Ammon's horn (tissue), 1 donor: ENCODE measurements at places on chromosomes 7 and 10.

DNA sequence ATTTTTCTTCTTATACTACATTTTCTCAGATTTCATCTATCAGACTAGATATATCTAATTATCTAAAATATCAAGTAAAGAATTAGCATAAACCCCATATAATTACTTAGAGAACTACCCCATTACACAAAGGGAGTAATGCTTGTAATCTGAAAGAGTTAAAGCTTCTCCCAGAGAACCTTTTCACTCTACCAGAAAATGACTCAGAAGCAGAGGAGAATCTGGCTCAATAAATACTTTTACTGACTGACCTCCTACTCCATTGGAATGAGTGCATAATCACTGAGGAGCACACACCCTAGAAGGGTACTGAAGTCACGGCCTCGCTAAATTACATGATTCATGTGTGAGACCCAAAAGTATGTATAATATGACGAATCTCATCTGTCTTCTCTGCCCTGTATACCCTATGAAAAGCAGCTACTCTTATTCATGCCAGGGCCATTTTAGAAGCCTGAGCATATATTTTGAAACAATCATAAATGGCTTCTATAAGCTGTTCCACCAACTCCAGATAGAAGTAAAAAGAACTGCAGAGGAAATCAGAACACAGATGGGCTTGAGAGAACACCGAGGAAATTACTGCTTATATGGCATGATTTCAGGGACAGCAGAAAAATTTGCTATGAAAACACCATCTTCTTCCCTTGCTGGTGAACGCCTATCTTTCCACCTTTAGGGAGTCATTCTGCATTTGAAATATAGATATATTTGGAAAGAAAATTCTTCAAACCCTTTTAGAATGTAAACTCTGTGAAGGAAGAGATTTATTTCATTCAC is 32.7 kb downstream of the DNMBP start:
- peak; percentile 14 for DNase-seq

DNA sequence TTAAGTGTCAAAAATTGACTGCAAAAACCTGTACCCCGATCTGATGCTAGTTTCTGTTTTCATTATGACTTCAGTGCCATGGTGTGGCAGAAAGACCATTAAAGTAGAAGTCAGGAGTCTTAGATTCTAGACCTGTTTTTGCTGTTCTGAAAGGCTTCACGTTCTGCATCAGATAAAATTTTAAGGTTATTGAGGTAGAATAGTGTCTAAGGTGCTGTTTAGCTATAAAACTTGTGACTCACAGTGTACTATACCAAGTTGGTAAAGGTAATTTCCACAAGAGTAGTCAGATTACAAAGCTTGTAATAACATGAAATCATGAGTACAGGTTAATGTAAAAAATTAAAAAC is 38.6 kb downstream of the ZNRF2 start:
- DNase-seq, result no peak

DNA sequence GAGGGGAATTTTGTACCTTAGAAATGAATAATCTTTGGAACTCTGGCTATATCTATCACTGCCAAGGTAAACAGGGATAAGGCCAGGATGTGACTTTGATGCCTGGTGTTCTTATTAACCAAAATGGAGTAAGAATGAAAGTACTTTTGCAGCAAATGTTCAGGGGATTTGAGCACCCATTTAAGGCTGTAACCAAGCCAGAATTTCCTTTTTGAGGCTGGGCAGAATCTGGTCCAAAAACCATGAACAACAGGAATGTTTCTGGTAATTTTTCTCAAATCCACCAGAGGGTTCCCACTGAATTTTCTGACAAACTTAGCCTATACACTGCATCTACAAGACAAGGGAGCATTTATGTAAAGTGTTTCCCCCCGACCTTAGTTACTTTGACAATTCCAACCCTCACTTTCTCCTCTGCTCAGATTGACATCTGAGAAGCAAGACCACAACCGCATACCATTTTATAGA is 120.6 kb downstream of the BAMBI start:
- no peak for DNase-seq

- DNase-seq, result no peak
Measured at GRCh38 chr7:78620920-78621319, 822.3 kb downstream of the PHTF2 start.

GRCh38 chr10:78771260-78771659 is 297.5 kb upstream of the ZMIZ1 start:
- DNase-seq, result no peak

- peak; percentile 31 for DNase-seq
Measured at GRCh38 chr7:41002741-41003610, 699.9 kb downstream of the INHBA start.

DNA sequence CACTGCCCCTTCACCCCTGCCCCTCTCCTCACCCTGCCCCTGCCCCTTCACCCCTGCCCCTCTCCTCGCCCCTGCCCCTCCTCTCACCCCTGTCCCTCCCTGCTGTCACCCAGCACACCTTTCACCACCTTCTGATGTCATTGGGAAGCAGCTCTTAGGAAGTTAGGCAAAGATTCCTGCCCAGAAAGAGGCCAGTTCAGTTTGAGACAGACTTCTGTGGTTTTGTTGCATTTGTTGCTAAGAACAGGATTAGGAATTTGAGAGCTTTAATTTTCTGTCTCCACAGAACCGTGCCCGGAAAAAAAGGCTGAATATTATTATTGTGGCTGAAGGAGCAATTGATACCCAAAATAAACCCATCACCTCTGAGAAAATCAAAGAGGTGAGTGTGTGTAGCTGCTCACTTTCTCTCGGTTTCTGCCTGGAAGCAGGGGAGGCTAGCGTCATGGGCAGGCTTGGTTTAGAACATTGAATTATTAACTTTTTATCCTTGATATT is 39.6 kb downstream of the PFKP start:
- DNase-seq, result no peak

- DNase-seq, result no peak
Measured at GRCh38 chr7:33792547-33793105, 112.7 kb upstream of the BMPER start.

- DNase-seq, result no peak
Measured at GRCh38 chr7:151600331-151600730, 80.6 kb upstream of the RHEB start.

DNA sequence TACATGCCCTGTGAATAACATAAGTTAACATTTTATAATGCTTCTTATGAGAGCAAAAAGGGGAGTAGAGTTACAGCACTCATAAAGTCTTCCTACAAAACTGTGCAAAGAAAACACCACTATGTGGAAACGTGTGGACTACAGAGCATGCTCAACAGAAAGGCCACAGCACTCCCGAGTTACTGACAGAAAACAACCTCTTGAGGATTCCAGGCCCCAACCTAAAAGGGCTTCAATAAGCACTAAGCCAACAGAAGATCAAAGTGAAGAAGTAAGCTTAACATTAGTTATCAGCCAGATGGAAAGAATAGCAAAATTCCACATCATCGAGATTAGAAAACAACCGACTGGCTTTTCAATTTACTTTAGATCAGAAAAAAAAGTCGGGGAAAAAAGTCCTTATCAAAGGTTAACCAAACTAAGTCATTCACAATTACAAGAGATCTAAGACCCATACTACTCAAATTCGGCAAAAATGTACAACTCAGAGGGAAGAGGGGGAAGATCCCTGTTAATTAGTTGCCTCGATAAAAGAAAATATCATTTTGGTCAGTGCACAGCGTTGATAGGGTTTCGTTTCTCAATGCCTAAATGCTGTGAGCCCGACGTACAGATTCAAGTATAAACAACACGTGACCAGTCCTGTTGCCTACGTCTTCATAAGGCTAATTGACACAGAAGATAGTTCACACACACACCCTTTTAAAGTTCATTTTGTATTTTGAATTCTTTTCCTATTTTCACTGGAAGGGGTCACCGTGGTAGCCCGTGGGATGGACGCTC is 1.4 kb downstream of the KBTBD2 start:
- DNase-seq, result peak; percentile 61

GRCh38 chr10:48941427-48942075 is 1.9 kb upstream of the LRRC18 start:
- DNase-seq, result no peak

GRCh38 chr10:87546971-87547413 is 42.3 kb downstream of the MINPP1 start:
- no peak for DNase-seq

- no peak for DNase-seq
Measured at GRCh38 chr10:12938271-12938670, 63.2 kb downstream of the CCDC3 start.

GRCh38 chr7:116526897-116527296 is 2.1 kb downstream of the CAV1 start:
- no peak for DNase-seq

GRCh38 chr10:27701938-27702537 is 43.6 kb downstream of the MKX start:
- no peak for DNase-seq

DNA sequence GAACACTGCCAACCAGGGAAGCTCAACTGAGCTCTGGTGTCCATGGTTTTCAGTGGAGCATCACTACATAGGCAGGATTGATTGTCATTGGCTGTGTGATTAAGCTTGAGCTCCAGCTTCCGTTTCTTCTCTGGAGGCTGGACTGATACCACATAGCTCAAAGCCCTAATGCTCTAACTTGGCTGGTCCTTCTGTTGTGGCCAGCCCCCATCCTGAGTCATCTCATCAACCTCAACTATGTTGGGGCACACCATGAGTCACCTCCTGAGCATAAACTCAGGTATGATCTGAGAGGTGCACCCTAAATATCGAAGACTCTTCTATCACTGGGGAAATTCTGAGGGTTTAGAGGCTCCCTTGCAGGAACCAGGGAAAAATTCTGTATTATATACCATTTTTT is 114.5 kb upstream of the INHBA start:
- DNase-seq, result no peak

DNA sequence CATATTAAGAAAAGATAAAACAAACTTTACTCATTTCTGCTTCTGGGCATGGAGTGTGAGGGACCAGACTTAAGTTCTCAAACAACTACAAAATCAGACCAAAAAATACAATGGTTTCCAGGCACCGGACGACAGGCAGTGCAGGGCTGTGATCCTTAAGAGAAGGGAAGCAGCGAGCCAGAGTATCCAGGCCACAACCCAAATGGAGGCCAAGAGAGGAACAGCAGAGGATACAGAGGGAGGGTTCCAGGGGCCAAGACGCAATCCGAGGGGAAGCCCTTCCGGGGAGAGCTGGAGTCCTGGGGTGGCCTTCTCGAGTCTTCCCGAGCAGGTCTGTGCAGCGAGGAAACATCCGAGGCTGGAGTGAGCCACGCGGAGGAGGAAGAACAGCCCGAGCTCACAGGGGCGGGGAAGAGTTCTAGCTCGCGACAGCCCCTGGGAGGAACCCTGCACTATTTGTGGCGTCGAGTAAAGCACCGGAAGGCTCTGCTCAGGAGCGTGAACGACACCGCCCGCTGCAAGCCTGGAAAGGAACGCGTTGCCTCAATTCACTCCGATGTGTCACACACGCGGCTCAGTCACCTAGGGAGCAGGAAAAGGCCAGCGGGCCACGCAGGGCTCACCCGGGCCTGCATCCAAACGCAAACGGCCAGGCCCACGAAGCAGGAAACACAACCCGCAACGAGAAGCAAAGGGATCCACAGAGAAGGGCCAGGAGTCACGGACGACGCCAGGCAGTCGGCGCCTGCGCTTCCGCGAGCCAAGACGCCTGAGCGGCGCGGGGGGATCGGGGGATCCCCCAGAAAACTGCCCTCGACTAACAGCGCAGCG is 933 bp upstream of the RNF32 start:
- no peak for DNase-seq

DNA sequence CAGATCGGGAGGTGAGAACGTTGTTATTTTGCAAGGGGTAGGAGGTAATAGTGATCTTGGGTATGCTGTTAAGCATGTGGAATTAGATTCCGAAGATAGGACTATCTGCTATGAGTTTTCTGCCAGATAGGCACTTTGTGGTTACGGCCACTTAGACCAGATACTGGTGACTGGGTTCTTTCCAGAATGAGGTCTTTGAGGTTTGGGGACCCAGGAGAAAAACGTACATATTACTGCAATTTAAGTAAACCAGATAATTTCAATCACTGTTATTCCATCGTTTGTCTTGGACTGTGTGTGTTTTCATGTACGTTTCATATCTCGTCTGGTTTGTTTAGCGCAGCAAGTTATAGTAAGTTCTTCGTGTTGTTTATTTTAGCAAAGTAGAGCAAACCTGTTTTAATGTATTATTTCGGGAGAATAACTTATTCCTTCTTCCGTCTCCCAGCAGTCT is 312 bp downstream of the ARL4A start:
- no peak for DNase-seq

GRCh38 chr10:6089334-6090219 is 743 bp downstream of the RBM17 start:
- no peak for DNase-seq

DNA sequence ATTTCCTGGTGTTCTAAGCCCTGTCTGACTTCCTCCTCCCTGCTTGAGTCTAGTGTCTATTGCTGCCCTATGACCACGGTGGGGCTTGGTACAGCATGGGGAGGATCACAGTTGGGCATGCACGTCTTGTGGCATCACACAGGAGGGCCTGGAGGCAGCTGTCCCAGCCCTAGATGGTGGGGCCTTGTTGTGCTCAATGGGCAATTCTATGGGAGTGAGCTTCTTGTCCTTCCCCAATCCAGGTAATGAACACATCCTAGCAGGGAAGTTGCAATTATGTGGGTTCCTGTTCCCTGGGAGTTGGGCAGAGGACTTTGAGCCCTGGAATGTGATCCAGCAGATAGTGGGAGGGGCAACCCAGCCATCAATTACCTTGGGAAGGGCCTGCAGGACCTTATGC is 10.8 kb upstream of the FAM3C start:
- DNase-seq, result no peak

- no peak for DNase-seq
Measured at GRCh38 chr10:6592080-6592479, 12.0 kb upstream of the PRKCQ start.

- peak; percentile 87 for DNase-seq
Measured at GRCh38 chr10:43679509-43679908, 30.8 kb upstream of the ZNF32 start.

- peak; percentile 49 for DNase-seq
Measured at GRCh38 chr10:91909117-91909677, at the start of gene FGFBP3. TSS of gene FGFBP3 (minus strand) at chr10:91909486. CDS start at chr10:91908969, 517 bp downstream.

DNA sequence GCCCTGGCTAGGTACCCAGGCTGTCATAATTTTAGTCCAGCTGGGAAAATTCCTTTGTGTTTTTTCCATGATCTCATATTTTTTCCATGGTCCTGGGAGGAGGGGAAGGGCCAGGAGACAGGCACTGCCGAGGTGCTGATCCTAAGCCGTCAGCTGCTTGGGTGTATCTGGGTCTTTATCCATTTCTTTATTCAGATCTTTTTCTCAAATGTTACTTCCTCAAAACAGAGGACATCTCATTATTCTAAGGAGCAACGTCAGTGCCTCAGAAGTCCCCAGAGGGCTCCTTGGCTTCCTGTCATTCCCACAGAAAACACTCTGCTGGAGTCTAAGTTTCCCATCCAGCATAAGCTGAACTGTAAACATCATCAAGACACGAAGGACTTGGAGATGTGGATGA is 2.8 kb upstream of the OR6V1 start:
- no peak for DNase-seq

- no peak for DNase-seq
Measured at GRCh38 chr7:116977172-116977571, 23.9 kb downstream of the ST7 start.
